Globus pallidus (tissue), 1 donor: ENCODE measurements at places on chromosomes 6 and 20.

GRCh38 chr6:163409712-163410111, 4.8 kb upstream of the QKI start:
- no peak for DNase-seq

- DNase-seq, result no peak
These were observed 92.6 kb downstream of the SNX5 start for GRCh38 chr20:17875981-17876385.

- no peak for DNase-seq
These were observed 124.4 kb upstream of the RALGAPA2 start for GRCh38 chr20:20836836-20837235.

GRCh38 chr20:36969478-36970186, 18.1 kb upstream of the SAMHD1 start:
- DNase-seq, result no peak

DNA sequence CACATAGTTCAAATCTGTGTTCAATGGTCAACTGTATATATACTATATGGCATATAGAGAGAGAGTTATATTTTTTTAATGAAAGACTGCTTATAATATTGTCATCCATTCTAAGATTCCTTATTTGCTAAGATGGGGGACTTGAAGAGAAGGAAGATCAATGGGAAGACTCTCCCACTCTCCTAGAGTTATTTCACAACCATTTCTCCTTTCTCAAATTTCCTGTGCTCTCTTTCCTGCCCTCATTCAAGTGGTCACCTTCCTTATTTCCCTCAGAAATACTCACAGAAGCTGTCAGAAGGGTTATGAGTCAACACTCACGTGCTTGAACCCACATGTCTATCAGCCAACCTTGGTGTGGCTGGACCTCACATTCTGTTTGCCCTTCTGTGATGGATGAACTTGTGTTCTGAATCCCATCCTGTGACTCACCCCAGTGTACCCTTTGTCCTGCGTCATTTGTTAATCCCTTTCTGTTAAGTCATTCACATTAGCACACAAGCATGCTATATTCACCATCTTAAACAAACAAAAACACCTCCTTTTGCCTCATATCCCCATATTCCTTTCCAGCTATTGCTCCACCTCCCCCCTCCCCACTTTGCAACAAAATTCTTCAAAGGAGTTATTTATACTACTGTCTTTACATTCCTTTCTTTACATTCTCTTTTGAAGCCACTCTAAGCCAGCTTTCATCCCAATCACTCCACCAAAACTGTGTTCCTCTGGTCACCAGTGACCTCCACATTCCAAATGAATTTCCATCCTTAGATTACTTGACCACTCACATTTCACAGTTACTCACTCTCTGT, 279.3 kb upstream of the TCF21 start:
- no peak for DNase-seq

DNA sequence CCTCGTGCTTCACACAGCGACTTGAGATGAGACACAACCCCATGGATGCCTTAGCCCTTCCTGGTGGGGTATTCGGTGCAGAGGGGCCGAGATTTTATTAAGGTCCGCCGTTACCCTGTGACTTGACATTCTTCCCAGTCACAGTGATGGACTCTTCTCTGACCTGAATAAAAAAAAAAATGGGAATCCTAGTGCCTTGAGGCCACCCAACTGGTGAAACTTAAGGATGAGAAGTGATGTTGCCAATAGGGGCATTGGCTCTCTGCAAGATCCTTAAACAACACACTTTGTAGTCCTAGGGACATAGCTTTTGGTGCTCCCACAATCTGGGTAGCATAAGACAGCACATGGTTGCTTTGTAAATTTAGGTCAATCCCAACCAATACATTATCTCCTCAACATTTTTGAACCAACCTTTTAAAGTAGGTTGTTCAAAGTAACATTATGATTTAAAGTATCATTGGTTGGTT, 814 bp upstream of the ADNP start:
- DNase-seq, result no peak
